ENCODE measurements at places on chromosomes 4 and X. TPM values are rescaled to one million over a fixed set of nuclear protein-coding genes. Genes with fewer than 3 reads are reported as not detected.

- no peak for DNase-seq
Observed at GRCh38 chrX:133604801-133605200, 189.5 kb upstream of the GPC4 start.

- DNase-seq: peak; percentile 80
Observed at GRCh38 chrX:107676559-107677378, 48.5 kb downstream of the PRPS1 start.

- peak; percentile 43 for DNase-seq
Observed at GRCh38 chrX:115233497-115234455, at the start of gene LRCH2. Gene LRCH2 (minus strand): TSS chrX:115234096. CDS start chrX:115234041, 55 bp downstream.

DNA sequence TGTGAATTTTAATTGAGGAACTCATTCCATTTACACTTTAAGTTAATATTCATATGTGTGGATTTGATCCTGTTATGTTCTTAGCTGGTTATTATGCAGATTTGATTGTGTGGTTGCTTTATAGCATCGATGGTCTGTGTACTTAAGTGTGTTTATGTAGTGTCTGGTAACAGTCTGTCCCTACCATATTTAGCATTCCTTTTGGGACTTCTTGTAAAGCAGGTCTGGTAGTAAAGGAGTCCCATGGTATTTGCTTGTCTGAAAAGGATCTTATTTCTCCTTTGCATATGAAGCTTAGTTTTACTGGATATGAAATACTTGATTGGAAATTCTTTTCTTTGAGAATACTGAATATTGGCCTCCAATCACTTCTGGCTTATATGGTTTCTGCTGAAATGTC, 76.6 kb downstream of the KLF8 start:
- DNase-seq: no peak

GRCh38 chr4:119728692-119729593, 100.3 kb upstream of the PDE5A start:
- no peak for DNase-seq

GRCh38 chrX:153209347-153209746, 30.3 kb downstream of the MAGEA1 start:
- DNase-seq: no peak

ASB12 gene
- 0.67 TPM for polyA plus RNA-seq

DNA sequence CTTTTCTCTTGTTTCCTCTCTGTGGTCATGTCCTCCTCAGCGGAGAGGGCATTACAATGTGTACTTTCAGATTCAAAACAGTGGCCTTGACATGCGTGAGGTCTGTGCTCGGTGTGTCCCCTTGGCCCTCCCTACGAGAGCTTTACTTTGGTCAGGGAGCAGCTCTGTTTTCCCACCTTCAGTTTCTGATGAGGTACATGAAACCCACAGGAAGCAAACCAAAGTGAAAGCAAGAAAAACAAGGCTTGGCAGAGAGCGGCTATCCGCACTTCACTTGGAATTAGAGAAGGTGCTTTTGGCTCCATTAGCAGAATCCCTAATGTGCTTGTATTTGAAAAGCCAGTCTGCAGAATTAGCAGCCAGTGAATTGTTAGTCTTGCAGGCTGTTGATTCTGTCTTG, 19.5 kb upstream of the BOD1L1 start:
- peak; percentile 33 for DNase-seq

DNA sequence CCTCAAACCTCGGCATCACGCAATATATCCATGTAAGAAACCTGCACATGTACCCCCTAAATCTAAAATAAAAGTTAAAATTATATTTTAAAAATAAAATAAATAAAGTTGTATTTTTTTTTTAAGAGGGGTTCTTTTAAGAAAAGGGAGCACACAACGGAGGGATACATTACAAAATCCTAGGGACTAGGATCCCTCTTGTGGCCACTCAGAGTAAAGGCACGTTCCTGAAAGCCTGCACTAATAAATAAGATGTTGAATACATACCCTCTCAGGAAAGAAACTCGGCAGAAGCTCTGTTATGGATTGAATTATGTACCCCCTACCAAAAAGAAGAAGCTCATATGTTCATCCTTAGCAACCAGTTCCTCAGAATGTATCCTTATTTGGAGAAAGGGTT, 50.9 kb upstream of the PRDX4 start:
- no peak for DNase-seq

DNA sequence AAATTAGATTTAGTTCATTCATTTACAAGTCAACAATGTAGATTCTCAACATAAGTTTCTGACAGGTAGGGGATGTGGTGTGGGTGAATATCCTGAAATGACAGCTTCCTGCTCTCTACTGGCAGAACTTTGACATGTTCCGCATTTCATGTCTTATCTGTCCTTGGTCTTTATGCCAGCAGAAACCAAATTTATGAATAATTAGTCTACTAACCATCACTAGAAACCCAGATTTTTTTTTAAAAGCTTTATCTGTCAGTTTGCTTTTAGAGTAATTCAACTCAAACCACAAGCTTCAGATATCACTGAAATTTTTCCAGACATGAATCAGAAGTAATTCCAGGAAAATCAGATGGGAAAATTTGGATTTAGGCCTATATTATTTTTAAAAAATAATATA, 17.9 kb downstream of the COQ2 start:
- no peak for DNase-seq

UGT2B10 gene
- 1.5 TPM for polyA plus RNA-seq

GC gene
- 0.47 TPM for polyA plus RNA-seq

DNA sequence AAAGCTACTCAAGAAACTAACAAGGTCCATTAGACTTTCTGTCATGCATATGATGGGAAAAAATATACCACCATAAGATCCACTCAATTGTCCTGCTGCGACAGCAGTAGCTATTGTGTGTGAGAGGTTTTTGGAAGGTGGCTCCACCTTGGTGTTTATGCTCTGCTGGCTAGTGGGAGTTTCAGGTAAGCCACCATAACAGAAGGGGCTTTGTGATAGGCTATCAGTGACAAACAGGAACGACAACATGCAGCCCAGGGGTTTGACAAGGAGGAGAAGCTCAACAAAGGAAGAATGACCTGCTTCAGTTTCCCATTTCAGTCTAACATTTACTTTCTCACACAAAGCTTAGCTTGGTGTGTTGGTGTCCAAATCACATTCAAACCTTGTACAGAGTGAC, 182.6 kb downstream of the ATOH1 start:
- no peak for DNase-seq

- no peak for DNase-seq
Observed at GRCh38 chrX:150730719-150731118, 37.5 kb downstream of the MTMR1 start.

TSPAN7 gene
- 21.5 TPM for polyA plus RNA-seq

Data from testis (tissue), 5 donors.